Stimulated activated memory B cell treated with anti-CD40 and anti-IgM and Interleukin-4, amounts not matched to agents 10 μg/mL and 1 μg/mL and 100 μg/mL, for 72 hours (primary cell): ENCODE measurements at places on chromosomes 2 and 18.

- no peak for ATAC-seq
Observed at GRCh38 chr2:239756031-239756789, 268.9 kb downstream of the NDUFA10 start.

- ATAC-seq, result no peak
Observed at GRCh38 chr2:62408241-62408677, 97.7 kb downstream of the TMEM17 start.

DNA sequence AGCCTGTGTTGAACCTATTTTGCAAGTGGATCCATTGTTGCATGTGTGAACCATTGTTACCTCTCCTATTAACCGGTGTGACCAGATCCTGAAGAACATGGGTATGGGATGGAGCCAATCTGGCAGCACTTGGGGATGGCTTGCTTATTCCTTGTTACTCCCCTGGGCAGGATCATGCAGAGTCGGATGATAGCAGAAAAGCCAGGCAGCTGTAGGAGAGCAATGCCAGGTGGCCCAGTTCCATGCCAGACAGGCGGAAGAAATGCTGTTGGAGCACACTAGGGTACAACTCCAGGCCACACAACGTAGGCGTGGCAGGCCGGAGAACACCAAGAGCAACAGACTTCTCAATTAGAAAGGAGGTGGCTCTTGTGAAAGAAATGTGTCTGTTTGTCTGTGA, 16.3 kb upstream of the MYO1B start:
- no peak for ATAC-seq

DNA sequence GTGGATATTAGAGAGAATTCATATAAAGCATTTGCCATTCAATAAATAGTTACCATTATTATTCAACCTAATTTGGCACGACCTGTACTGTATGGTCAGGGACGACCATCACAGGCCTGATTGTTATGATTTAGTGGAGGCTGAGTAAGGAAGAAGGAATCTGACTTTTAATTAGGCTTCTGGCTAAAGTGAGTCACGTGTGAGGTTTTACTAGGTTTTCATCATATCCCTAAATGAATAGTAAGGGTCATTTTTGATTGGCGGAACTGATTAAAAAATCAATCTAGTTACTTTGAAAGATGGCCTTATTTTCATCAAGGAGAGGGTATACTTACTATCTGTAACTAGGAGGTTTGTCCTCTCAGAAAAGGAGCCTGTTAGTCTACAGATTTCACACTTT, 143.4 kb downstream of the ADCYAP1 start:
- no peak for ATAC-seq

DNA sequence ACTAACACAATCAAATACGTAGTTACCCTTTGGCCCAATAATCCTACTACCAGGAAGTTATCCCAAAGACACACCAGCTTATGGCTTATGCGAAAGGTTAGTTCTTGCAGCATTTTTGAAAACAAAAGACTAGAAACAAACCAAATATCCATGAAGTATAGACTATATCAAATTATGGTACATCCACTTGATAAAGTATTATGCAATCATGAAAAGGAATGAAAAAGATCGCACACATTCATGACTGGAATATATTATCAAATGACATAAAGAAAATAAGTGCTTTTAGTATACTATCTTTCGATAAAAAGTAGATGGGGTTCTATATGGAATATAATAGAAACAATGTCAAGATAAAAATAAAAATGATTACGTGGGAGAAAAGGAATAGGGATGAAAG, 78.2 kb downstream of the COBLL1 start:
- no peak for ATAC-seq

- peak; percentile 71 for ATAC-seq
Observed at GRCh38 chr2:57906152-57906732, 140.4 kb upstream of the VRK2 start.

DNA sequence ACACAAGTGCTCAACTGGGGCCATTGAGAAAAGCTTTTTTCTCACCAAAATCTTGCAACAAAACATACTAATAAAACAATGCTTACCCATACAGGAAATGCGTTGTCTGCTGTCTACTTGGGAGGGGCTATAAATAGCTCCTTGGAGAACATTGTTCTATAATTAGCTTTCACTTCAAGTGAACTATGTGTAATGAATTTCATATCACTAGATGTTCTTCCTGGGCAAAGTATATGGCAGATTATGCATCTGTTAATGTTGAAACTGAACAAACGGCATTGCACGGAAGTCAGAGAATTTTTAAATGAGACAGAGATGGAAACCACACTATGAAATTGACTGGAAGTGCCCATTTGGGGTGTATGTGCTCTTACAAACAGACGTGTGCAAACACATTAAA, 6.4 kb upstream of the NPAS2 start:
- ATAC-seq, result no peak

DNA sequence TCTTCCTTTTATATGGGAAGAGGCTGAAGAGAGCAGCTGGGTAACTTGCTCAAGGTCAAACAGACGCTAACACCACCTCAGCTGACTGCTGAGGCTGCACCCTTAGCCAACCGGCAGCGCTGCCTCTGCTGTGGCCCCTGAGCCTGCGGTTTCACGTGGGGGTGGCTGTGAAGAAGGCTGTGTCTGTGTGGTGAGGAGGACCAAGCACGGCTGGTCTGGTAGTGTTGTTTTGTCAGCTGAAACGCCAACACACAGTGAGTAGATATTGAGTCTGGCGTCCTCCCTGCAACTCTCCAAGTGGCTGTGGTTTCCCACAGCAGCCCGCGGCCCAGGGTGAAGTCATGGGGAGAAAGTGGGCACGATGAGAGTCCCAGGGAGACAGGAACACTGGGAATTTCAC, 69.6 kb downstream of the THNSL2 start:
- no peak for ATAC-seq

- peak; percentile 65 for ATAC-seq
Observed at GRCh38 chr2:53913721-53914120, 54.0 kb upstream of the GPR75 start.

DNA sequence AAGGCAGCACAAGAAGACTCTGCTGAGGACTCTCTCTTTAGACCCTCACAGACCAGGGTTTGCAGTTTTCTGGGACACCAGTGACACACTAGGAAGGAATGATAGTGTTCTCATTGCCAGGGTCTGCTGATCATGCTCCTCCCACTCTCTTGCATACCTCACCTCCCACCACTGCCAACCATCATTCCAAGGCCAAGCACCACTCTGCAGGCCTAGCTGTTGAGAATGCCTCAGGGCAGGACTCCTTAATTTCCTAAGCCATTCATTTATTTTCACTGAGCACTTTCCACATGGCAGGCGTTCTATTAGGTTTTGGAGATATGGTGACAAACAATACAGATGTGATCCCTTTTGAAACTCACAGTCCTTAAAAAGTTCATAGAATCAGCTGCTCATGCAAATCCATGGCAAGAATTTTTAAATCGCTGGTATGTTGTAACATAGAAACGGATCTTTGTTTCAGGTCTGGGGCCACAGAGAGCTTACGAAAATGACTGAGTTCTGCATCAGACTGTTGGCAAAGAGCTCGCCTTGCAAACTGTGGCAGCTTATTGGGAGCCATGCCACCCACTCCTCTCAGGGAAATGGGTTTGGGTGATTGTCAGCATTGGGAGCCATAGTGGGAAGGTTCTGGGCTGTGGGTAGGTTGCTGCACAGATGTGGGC, 78.5 kb downstream of the XDH start:
- no peak for ATAC-seq

- ATAC-seq, result no peak
Observed at GRCh38 chr18:32588191-32588590, 117.5 kb upstream of the GAREM1 start.

DNA sequence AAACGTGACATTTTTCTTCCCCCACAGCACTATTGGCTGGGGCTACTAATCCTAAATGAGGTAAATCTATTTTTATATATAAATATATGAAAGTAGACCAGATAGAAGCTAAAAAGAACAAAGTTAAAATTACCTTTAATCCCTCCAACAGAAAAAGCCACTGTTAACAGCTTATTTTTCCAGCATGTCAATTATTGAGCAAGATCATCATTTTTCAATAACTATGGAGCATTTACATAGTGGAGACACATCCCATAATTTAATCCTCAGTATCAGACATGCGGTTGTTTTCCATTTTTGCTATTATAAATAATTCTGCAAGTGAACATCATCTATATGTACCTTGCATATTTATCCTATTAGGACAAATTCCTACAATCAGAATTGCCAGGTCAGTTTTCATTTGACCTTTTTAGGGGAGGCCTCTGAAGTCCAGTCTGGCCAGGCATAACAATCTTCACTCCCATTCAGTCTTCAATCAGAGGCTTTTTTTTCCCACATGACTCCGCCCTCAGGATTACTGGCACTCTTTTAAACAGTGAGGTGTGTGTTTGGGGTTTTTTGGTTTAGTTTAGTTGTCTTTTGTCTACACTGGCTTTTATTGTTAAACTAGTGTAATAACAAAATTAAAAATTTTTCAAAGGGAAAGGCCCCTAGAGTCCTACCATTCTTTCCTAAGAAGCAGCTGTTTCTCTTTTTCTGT, 29.2 kb downstream of the SMARCAL1 start:
- no peak for ATAC-seq

DNA sequence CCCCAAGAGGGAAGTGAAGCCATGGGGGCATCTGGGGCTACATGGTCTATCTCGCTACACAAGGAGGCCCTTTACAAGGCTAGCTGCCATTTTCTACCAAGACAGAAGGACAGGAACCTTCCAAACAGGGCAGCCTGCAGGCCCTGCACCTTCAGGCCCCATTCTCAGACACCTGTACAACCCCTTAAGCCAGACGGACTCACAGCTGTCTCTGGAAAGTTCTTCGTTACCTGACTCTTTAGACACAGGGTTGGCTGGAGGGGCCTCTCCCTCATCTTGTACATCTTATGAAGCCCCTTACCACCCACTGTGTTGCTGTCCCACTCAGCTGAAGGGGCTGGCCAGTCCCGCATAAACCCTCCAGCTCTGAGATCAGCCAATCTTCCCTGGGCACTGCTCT, 17.2 kb downstream of the TMEM127 start:
- no peak for ATAC-seq

GRCh38 chr2:20224716-20225293, at the start of gene SDC1:
SDC1 (minus strand) TSS chr2:20225130; CDS start chr2:20224867, 263 bp downstream.
- ATAC-seq, result peak; percentile 21

DNA sequence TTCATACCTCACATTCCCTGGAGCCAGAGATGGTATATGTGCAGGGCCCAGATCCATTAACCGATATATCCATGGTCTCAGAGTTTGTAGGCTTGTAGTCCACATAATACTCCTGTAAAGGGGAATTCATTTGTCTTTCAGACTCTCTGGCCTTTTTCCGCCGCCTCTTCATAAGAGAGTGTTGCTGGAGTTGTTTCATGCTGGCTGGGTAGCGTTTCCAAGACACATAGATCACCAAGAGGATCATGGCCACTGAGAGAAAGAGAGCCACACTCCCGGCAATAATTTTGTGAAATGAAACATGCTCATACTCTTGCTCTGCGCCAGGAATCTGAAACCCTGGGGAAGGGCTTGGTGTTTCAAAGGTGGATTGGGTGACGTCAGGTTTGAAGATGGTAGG, 3.9 kb downstream of the LRRTM4 start:
- ATAC-seq, result no peak

DNA sequence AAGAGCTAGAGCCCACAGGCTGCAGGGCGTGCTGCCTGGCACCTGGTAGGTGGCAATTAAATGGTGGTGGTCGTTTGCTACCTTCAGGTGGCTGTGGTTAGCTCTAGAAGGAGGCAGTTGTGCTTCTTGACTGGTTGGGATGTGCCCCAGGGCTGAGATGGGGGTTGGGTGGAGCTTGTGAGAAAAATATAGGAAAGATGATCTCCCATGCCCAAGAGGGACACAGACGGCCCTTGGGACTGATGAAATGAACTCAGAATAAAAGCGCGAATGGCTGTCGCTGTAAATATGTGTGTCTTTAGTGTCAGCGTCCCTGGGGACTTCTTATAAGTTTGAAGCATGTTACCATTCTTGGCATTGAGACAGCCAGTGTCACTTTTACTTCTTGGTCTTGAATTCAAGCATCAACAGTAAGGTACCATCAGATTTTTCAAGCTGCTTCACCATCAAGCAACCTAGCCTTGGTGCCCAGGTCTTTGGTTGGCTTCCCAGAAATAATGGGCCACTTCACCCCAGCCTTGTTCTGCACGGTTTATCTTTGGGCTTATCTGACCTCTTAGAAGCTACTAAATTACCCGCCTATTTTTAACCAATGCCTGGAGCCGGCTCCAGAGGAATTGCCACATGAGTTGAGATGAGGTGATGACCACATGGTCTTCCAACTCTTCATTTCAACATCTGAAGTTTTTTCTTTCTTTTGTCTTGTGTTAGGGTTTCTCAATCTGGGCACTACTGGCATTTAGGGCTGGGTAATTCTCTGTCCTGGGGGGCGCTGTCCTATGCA, 11.9 kb downstream of the LRRFIP1 start:
- no peak for ATAC-seq

DNA sequence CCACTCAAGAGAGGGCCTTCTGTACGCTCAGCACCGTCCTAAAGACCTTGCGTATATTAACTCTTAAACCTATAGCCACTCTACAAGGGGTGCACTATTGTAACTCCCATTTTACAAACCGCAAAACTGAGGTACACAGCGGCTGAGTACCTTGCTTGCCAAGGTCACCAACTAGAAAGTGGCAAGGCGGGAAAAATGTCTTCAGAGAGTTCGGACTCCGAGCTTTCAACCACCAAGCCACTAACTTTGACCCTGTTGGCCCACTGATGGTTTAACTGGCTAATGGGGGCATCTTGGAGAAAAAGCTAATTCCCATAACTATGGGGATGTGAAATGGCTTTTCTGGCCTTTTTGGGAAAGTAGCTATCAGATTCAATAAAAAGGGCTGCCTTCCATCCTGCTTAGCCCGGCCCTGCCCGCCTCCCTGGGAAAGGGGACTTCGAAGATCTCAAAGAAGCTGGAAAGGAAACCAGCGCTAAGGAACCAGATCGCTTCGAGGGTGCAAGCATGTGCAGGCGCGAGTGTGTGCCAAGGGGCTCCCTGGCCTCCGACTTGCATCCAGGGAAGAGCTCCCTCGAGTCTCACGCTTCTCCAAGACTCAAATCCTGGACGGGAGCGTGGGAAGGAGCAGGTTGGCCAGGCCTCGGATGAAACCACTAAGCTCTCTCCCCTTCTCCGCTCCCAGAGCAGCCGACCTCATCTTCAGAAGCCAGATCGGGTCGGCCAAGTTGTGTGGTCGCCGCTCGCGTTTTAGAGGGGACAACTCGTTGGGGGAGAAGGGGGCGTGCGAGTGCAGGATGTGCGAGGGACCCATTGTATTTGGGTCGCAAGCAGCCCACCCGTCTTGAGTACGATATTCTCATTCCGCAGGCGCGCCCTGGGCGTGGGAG, 2.2 kb upstream of the SP5 start:
- ATAC-seq, result no peak

DNA sequence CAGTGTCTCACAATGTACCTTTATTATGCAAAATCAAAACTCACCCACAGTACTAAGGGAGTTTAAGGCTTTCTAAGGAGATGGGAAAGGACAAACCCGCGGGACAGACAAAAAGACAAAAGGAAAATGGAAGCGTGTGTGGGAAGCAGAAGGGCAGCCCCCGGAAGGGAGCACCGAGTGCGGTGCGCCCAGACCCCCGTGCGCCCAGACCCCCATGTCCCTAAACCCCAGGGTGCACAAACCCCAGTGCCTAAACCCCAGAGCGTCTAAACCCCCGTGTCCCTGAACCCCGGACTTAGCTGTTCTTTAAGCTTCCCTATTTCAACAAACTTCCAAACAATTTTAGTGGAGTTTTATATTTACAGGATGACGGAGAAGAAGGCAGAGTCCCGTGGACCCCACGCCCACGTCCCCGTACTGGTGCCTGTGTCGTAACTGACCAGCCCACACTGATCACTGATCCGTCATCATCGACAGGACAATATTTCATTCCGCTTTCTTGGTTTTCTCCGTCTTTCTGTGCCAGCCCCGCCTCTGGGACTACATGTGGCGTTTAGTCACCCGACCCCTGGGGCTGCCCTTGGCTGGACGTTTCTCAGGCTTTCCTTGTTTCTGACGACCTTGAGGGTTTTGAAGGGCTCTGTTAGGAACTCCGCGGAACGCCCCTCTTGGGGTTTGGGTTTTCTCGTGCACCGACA, 76.9 kb downstream of the RTP5 start:
- ATAC-seq, result no peak
